ENCODE measurements at places on chromosomes 6 and 20. TPM values are rescaled to one million over a fixed set of nuclear protein-coding genes. Genes with fewer than 3 reads are reported as not detected.

Gene PRR18
- 0.98 TPM for polyA plus RNA-seq

Gene TBXT
- not detected for polyA plus RNA-seq

Gene OTOR
- not detected for polyA plus RNA-seq

Gene ENPP5
- polyA plus RNA-seq, result 0.17 TPM

Gene CRIP3
- 3.2 TPM for polyA plus RNA-seq

Gene NNAT
- 0.24 TPM for polyA plus RNA-seq

Gene SLC32A1
- polyA plus RNA-seq, result not detected

Gene PROKR2
- polyA plus RNA-seq, result not detected

Gene TCF21
- 0.57 TPM for polyA plus RNA-seq

Gene CYP21A2
- polyA plus RNA-seq, result 29.7 TPM

Gene THBS2
- polyA plus RNA-seq, result 7.6 TPM

Gene GJA10
- not detected for polyA plus RNA-seq

Gene TAAR2
- polyA plus RNA-seq, result not detected

Gene ALDH5A1
- 19.5 TPM for polyA plus RNA-seq

Gene FKBP1C
- 0.45 TPM for polyA plus RNA-seq

Gene LINC00237
- not detected for polyA plus RNA-seq

Gene SPTLC3
- polyA plus RNA-seq, result 10.5 TPM

Gene SCGN
- 8.1 TPM for polyA plus RNA-seq

Gene MYL9
- 9.9 TPM for polyA plus RNA-seq

Gene GCM1
- not detected for polyA plus RNA-seq

Gene MLN
- polyA plus RNA-seq, result not detected

Gene SAMD3
- polyA plus RNA-seq, result 0.08 TPM

Gene EPHA7
- not detected for polyA plus RNA-seq

Gene PLEKHG1
- polyA plus RNA-seq, result 3.0 TPM

Gene SPACA1
- not detected for polyA plus RNA-seq

Gene MAP7
- 8.1 TPM for polyA plus RNA-seq

Gene OARD1
- 28.6 TPM for polyA plus RNA-seq

Gene CLPSL1
- polyA plus RNA-seq, result not detected

Gene DEFB113
- not detected for polyA plus RNA-seq
